ENCODE measurements at places on chromosomes 1 and 21.

DNA sequence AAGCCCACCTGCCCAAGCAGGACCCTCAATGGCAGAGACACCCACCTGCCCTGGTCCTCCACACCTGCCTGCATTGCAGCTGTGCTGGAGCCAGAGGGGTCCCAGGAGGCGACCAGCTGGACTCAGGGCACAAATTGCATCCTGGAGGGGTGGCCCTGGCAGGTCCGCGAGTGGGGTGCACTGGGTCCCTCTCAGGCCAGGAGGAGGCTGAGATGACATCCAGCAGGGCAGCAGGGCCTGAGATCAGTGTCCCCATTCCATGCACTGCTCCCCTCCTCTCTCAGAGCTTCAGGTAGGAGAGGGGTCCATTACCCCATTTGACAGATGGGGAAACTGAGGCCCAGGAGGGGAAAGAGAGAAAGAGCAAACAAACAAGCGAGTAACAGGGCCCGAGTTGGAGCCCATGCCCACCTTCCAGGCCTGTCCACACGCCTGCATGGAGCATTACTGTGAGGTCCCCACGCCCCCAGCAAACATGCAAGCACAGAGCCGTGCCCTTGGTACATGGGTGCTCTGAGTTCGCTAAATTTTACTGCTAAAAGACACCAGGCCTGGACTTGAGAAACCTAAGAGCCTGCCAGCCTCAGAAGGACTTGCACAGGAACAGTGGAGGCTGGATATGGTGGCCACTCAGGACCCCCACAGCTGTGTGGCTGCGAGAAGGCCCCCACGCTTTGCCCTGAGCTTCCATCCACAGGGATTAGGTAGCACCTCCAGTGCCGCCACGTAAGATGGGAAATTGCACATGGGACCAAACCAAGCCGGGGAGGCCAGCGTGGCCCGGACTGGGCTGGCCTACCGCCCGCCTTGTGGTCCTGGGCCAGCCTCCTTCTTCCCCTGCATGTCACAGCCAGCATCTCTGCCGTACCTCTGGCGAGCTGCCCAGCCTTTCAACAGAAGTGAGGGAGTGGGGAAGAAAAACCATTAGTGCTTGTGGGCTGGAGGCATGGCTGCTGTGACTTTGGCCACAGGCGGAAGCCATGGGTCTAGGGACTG, 7.4 kb downstream of the WNT3A start:
- DNase-seq: no peak

GRCh38 chr1:17472814-17473213, 33.3 kb upstream of the RCC2 start:
- DNase-seq: no peak

- no peak for DNase-seq
Observed at GRCh38 chr1:55706397-55706796, 491.2 kb upstream of the USP24 start.

GRCh38 chr1:164914208-164914607, 355.2 kb downstream of the PBX1 start:
- no peak for DNase-seq

- DNase-seq: no peak
Observed at GRCh38 chr1:228902781-228903433, 167.6 kb downstream of the RHOU start.

- no peak for DNase-seq
Observed at GRCh38 chr1:31970873-31971272, 32.7 kb upstream of the PTP4A2 start.

DNA sequence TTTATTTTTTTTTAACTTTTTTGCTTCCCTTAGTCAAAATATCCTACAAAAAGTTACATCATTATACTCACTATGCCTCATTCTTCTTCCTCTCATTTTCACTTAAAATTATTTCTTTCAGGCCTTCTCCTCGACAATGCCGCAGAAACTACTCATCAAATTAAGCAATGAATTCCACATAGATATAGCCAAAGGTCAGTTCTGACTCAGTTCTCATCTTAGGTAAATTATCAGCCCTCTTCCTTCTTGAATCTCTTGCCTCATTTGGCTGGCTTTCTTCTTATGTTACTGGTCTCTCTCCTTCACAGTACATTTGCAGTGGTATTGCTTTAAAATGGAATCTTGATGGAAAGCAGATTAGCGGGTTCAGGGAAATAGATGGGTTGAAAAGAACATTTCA, 260.7 kb upstream of the BRINP3 start:
- no peak for DNase-seq

GRCh38 chr21:25487046-25487594, 120.2 kb downstream of the MRPL39 start:
- no peak for DNase-seq

DNA sequence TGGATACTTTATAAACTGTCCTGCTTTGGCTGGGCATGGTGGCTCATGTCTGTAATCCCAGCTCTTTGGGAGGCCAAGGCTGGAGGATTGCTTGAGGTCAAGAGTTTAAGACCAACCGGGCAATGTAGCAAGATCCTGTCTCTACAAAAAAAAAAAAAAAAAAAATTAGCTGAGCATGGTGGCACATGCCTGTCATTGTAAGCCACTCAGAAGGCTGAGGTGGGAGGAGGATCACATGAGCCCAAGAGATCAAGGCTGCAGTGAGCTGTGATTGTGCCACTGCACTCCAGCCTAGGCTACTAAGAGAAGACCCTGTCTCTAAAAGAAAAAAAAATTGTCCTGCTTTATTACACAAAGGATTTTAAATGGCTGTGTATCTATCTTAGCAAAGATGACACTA, 95.2 kb downstream of the LBR start:
- DNase-seq: no peak
